ENCODE measurements at places on chromosomes 7 and 10.

DNA sequence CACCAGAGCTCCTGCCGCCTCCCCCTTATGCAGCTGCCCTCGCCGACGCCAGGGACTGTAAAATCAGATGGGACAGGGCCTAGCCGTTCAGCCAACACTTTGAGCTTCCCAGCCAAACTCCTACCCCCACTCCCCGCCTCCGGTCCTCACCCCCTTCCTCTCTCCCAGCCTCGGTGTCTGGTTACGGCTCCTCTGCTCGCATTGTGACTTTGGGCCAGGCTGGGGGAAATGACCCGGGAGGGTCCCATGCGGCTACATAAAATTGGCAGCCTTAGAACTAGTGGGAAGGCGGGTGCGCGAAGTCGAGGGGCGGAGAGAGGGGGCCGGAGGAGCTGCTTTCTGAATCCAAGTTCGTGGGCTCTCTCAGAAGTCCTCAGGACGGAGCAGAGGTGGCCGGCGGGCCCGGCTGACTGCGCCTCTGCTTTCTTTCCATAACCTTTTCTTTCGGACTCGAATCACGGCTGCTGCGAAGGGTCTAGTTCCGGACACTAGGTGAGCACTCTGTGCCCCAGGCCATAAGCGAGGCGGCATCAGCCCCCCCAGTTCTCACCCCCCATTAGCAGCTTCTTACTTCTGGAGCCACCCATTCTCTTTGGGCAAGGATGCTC is at the start of gene KAZALD1:
Gene KAZALD1 (plus strand): TSS at position 366 of the 608 bp plus-strand sequence. CDS start 604 bp downstream, outside the sequence.
- no peak for DNase-seq

DNA sequence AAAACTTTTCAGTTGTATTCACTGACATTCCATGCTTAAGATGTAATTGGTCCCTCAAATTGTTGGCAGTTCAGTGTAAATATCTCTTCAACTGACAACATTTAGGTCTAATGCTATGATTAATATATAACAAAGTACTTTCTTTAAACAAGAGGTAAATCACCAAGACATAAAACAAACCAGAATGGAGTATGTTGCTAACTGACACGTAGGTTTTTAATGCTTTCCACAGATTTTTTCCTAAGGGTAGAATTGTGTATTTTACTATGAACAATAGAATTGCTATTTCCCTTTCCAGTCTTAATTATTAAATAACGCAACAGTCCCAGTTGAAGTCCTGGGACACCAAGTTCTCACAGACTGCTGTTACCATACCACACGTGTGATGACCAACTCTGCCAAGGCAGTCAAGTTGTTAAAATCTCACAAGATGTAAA is 4.1 kb downstream of the JCAD start:
- DNase-seq = no peak

DNA sequence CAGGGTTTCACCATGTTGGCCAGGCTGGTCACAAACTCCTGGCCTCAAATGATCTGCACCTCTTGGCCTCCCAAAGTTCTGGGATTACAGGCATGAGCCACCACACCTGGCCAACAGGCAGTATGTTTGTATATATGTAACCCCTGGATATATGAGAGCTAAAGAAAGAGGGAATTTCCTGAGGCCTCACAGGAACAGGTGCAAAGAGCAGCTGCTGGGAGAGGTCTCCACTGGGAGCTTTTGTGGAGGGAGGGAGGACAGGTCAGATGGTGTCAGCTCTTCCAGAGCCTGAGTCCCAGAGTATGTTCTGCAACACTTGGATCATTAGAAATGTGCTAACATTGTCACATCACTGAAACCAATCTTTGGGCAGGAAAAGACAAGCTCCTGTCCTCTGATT is 110.1 kb upstream of the KIF5B start:
- DNase-seq = no peak

- no peak for DNase-seq
Observed at GRCh38 chr7:115410434-115410820, 488.5 kb downstream of the MDFIC start.

- no peak for DNase-seq
Observed at GRCh38 chr10:123570898-123571515, 95.1 kb upstream of the GPR26 start.

GRCh38 chr7:78862411-78862900 is 591.0 kb downstream of the MAGI2 start:
- DNase-seq = no peak
